ENCODE measurements at places on chromosomes 7 and 10. TPM values are rescaled to one million over a fixed set of nuclear protein-coding genes. Genes with fewer than 3 reads are reported as not detected.

Gene GIMAP2
- total RNA-seq = 0.37 TPM

GRCh38 chr10:71893920-71894319 is 42.9 kb upstream of the PSAP start:
- H3K4me3 ChIP-seq = no peak overlapping the region
- no peak for DNase-seq
- peaks cover 24% of the 10 kb centered on the region for H3K27me3 ChIP-seq
- H3K36me3 ChIP-seq = no peaks in the 10 kb centered on the region
- peaks cover 5% of the 10 kb centered on the region for H3K4me1 ChIP-seq

DNA sequence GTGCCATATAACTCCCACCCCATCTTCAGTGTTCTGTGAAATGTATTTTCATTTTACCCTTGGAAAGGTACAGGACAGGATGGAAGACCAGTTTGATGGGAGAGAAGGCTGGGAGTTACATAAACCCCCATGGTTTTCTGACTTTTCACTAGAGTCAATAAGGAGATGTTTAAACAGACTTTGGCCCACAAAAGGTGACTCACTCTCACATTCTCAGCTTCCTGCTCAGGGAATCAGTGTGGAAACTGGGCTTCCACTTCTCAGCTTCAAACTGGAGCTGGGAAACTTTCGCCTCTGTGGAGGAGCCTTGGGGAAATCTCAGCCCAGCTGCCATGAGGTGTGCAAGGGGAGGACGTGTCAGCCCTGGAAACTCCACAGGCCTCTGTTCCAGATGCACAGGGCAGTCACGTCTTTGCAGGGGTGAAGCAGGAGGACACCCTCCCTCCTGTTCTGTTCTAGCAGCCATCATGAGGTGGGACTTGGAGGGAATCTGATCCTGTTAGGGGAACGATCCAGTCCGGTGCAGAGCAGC is 560.5 kb upstream of the GALNT17 start:
- peaks cover 12% of the 10 kb centered on the region for H3K4me1 ChIP-seq
- H3K27me3 ChIP-seq = peaks cover 42% of the 10 kb centered on the region
- no peak for DNase-seq

- 0 out of 2 replicates have a peak overlapping the region, but pooled peaks have one; percentile 41 for H3K27ac ChIP-seq
- H3K4me1 ChIP-seq = peaks cover 11% of the 10 kb centered on the region
- no peak overlapping the region for H3K4me3 ChIP-seq
- no peaks in the 10 kb centered on the region for H3K27me3 ChIP-seq
- DNase-seq = no peak
Observed at GRCh38 chr7:13628239-13629001, 361.0 kb downstream of the ETV1 start.

DNA sequence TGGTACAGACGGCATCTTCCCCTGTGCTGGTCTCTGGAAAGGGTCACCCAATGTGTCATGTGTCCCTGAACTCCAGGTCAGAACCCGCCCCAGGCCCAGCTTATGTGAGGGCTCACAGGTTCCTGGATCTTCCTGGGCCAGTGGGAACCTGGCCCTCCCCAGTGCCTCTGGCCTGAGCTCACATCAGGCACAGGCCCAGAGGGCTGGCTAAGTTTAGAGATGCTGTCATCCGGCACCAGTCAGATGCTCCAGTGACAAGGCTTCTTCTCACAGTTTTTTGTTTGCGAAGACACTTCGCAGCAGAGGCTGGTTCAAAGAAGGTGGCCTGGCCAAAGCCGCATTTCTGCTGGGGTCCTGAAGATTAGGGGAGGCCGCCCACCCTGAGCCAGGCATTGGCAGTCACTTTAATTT is 11.8 kb downstream of the CAMK2B start:
- H3K36me3 ChIP-seq = no peaks in the 10 kb centered on the region
- H3K4me3 ChIP-seq = no peak overlapping the region
- peaks cover 4% of the 10 kb centered on the region for H3K4me1 ChIP-seq
- DNase-seq = no peak
- peaks cover 36% of the 10 kb centered on the region for H3K27me3 ChIP-seq
- no peak overlapping the region for H3K27ac ChIP-seq

Gene ZNF800
- 6.2 TPM for total RNA-seq

Gene LEP
- not detected for total RNA-seq

Gene COL26A1
- 70.9 TPM for total RNA-seq

Gene SLC26A5
- 0.41 TPM for total RNA-seq

DNA sequence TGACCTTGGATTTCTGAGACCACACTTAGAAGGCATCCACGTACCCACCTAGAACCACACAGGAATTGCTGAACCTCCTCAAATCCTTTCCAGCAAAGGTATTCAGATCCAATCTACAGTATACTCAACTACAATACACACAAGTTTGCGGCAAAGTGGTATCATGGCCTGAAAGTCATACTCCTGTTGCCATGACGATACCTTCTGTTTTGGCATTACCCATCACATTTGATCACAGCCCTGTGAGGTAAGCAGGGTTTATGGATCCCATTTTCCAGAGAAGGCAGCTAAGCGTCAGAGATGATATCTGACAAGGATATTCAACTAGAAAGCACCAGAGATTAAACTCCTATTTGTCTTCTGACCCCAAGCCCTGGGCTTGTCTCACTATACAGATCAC is 32.8 kb downstream of the SGMS1 start:
- H3K27me3 ChIP-seq = no peaks in the 10 kb centered on the region
- no peak for DNase-seq
- H3K4me1 ChIP-seq = peaks cover 5% of the 10 kb centered on the region

DNA sequence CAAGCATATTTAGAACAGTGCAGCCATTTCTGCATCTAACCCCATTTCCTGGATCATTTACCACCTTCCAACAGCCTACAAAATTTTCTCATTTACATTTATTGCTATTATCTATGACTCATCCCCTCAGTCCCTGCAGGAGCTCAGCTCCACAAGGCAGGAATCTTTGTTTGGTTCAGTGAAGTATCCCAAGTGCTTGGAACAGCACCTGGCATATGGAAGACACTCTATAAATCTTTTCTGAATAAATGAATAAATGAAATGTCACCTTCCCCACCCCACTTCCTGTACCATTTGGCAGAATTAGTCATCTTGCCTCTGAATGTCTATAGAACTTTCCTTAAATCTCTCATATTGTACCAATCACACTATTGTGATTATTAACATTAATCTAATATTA is 110.7 kb downstream of the HIP1 start:
- peaks cover 55% of the 10 kb centered on the region for H3K36me3 ChIP-seq
- no peak overlapping the region for H3K27ac ChIP-seq
- no peak for DNase-seq
- peaks cover 31% of the 10 kb centered on the region for H3K4me1 ChIP-seq

DNA sequence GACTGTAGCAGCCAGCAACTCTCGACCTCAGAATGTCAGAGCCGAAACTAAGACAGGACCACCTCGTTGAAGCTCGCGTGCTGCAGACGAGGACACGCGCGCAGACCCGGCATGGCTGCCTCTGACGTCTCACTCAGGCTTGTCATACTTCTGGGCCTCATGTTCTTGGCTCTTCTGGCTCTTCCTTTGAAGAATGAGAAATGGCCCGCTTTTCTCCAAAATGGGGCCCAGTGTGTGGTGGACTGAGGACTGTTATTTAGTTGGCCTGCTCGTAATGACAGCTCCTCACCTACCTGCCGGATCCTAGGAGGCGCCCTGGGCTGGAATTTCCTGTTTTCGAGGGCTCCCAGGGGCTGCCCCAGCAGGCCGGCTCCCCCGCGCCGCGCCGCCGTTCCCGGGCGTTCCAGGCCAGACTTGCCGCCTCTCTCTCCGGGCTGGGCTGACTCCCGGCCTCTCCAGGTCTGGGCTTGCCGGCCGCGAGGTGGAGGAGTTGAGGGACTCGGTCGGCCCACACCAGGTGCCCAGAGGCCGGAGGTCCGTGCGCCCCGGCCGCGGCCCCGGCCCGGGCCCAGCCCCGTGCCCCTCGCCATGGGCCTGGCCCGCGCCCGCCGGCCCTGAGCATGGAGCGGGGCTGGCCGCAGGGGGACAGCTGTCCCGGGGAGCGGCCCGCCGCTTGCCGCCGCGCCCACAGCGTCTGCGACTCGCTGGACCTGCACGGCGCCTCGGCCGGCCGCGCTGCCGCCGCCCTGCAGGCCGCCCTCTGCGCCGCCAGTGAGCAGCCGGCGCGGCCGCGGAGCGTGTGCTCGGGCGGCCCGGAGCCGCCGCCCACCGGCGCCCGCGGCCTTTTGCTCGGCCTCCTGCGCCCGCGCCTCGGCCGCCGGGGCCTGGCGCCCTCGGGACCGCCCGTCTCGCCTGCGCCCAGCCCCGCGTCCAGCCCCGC is 28.1 kb downstream of the AGAP3 start:
- peak; percentile 69 for DNase-seq
- H3K27me3 ChIP-seq = peaks cover 9% of the 10 kb centered on the region
- H3K36me3 ChIP-seq = peaks cover 10% of the 10 kb centered on the region
- H3K27ac ChIP-seq = no peak overlapping the region

Gene TNS3
- 28.3 TPM for total RNA-seq

DNA sequence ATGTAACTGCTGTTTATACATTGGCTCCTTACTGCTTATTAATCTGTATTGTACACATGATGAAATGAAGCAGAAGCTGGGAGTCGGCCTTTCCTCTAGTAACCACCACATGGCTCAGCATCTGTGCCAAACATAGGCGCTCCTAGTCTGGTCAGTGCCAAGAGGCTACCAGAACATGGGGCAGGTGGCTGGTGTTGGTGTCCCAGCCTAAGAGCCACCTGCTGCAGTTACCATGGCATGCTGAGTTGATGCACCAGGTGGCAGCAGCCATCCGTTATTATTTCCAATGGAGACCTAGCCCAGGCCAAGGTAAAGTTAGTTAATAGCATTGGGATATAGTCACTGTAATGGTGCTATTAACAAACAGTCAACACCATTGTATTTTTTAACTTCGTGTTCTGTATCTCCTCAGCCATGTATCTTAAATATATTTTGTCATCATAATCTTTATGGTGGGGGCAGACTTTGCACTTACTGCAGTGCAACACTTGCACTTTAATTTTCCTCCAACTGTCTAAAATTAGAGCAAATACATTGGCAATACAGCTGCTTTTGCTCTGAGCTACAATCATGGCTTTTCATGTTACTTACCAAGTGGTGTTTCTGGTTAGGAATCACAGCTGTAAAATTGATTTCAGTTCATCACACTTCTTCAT is 33.1 kb downstream of the HBP1 start:
- no peak overlapping the region for H3K27ac ChIP-seq
- peaks cover 31% of the 10 kb centered on the region for H3K36me3 ChIP-seq
- no peak overlapping the region for H3K4me3 ChIP-seq
- H3K27me3 ChIP-seq = no peaks in the 10 kb centered on the region
- DNase-seq = peak; percentile 57
- H3K4me1 ChIP-seq = no peaks in the 10 kb centered on the region

GRCh38 chr7:45347804-45348203 is 190.2 kb downstream of the RAMP3 start:
- no peak for DNase-seq
- H3K4me3 ChIP-seq = no peak overlapping the region
- H3K4me1 ChIP-seq = peaks cover 5% of the 10 kb centered on the region
- no peaks in the 10 kb centered on the region for H3K36me3 ChIP-seq
- H3K27me3 ChIP-seq = no peaks in the 10 kb centered on the region

- no peaks in the 10 kb centered on the region for H3K27me3 ChIP-seq
- H3K36me3 ChIP-seq = peaks cover 8% of the 10 kb centered on the region
- DNase-seq = no peak
- H3K4me1 ChIP-seq = no peaks in the 10 kb centered on the region
- H3K27ac ChIP-seq = no peak overlapping the region
- H3K4me3 ChIP-seq = no peak overlapping the region
Observed at GRCh38 chr7:128395748-128396147, 14.0 kb downstream of the IMPDH1 start.

Gene PCDH15
- 0.48 TPM for total RNA-seq

GRCh38 chr10:96638696-96639095 is 51.9 kb upstream of the TM9SF3 start:
- H3K4me3 ChIP-seq = no peak overlapping the region
- H3K27me3 ChIP-seq = no peaks in the 10 kb centered on the region
- no peaks in the 10 kb centered on the region for H3K4me1 ChIP-seq

GRCh38 chr10:48604991-48605508 is at the start of gene ARHGAP22:
TSS of gene ARHGAP22 (minus strand) at chr10:48605073. CDS start at chr10:48604796, 277 bp downstream.
- H3K36me3 ChIP-seq = no peaks in the 10 kb centered on the region
- H3K4me1 ChIP-seq = peaks cover 25% of the 10 kb centered on the region
- peak; percentile 58 for DNase-seq
- H3K4me3 ChIP-seq = peak within 1 kb of the TSS; percentile 66

- no peak for DNase-seq
- H3K4me3 ChIP-seq = no peak overlapping the region
- no peaks in the 10 kb centered on the region for H3K36me3 ChIP-seq
- H3K4me1 ChIP-seq = no peaks in the 10 kb centered on the region
- no peaks in the 10 kb centered on the region for H3K27me3 ChIP-seq
Observed at GRCh38 chr7:1330801-1331425, 98.2 kb downstream of the UNCX start.

DNA sequence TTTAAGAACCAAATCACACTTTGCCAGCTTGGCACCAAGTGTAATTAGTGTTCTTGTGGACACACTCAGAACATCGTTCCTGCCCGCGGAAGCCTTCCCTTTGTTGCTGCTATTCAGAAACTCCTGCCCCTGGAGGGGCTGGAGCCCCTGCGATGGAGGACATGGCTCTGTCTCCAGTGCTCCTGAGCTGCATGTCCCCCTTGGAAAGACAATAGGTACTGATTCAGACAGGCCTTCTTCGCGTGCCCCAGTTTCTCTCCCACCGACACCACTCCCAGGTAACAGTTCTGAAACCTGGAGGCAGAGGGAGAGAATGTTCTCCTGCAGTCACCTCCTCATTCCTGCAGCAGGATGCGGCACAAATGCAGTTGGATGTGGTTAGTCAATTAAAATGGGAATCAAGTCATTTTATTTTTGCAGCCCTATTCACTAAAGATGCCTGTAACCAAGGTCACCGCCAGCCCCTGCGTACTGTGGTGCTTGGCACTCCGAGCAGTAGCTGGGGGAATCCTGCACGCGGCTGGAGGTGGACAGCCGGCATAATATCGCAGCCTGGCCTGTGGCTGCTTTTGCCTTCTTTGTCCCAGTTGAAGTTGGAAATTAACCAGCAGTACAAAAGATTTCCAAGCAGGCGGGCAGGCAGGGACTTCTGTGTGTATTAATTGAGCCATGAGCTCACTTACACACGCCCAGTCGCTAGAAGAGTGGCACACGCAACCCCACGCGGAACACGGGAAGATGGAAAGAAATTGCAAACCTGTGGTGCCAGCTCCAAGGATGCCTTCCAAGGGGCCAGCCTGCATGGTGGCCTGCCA is 205.7 kb downstream of the EBF3 start:
- H3K27ac ChIP-seq = no peak overlapping the region
- no peaks in the 10 kb centered on the region for H3K27me3 ChIP-seq

Gene SSC4D
- total RNA-seq = 27.9 TPM

Gene IL2RA
- total RNA-seq = 0.31 TPM

Gene LRRC18
- total RNA-seq = not detected

Measured in WTC11 (cell line).